MCF 10A (cell line): ENCODE measurements at places on chromosomes 16 and 17.
A peak's percentile ranks its signal among the peaks of the same experiment; 100 is the strongest.

GRCh38 chr17:17505151-17505550 is 9.0 kb upstream of the RASD1 start:
- no peak for DNase-seq

DNA sequence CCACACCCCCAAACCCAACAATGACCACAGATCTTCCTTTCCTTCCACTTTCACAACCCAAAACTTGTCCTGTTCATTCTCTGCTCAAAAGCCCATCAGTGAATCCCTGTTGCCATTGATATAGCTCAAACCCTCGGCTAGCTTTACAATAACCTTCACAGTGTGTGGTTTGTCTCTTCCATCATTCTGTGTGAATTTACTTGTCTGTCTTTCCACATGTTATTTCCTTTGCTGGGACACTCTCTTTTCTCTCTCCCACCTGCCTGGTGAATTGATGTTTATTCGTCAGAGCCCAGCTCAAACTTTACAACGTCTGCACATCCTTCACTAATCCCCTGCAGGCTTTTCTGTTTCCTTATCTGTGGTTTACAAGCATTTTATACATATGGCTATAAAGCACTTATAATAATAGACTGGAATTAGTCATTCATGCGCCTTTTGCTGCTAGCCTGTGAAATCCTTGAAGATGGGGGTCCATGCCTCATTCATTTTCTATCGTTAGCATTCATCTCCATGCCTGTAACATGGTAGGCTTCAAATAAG is 114.4 kb downstream of the CDH13 start:
- no peak for DNase-seq

DNA sequence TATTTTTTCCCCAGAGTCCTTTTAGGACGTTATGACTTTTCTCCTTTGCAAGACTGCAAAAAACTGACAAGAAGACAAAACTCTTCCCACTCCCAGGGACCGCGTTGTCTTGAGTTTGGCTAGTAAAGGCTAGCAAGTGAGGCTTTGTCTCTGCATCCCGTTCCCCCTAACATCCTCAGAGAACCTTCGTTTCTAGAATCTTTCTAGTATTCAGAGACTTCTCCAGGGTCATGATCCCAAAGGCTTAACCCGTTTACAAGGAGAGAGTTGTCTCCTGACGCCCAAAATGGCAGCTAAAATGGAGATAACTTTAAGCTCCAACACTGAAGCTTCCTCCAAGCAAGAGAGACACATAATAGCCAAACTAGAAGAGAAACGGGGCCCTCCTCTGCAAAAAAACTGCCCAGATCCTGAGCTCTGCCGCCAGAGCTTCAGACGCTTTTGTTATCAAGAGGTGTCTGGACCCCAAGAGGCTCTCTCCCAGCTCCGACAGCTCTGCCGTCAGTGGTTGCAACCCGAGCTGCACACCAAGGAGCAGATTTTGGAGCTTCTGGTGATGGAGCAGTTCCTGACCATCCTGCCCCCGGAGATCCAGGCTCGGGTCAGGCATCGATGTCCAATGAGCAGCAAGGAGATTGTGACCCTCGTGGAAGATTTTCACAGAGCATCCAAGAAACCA is 843 bp downstream of the ZNF174 start:
- no peak for DNase-seq

- DNase-seq, result peak; percentile 86
Observed at GRCh38 chr17:9802294-9802693, 10.9 kb upstream of the DHRS7C start.

GRCh38 chr17:49230636-49231562 is at the start of gene PHOSPHO1:
TSS of gene PHOSPHO1 (minus strand) at chr17:49230787. CDS start at chr17:49226691, 4,096 bp downstream.
- DNase-seq, result peak; percentile 54

DNA sequence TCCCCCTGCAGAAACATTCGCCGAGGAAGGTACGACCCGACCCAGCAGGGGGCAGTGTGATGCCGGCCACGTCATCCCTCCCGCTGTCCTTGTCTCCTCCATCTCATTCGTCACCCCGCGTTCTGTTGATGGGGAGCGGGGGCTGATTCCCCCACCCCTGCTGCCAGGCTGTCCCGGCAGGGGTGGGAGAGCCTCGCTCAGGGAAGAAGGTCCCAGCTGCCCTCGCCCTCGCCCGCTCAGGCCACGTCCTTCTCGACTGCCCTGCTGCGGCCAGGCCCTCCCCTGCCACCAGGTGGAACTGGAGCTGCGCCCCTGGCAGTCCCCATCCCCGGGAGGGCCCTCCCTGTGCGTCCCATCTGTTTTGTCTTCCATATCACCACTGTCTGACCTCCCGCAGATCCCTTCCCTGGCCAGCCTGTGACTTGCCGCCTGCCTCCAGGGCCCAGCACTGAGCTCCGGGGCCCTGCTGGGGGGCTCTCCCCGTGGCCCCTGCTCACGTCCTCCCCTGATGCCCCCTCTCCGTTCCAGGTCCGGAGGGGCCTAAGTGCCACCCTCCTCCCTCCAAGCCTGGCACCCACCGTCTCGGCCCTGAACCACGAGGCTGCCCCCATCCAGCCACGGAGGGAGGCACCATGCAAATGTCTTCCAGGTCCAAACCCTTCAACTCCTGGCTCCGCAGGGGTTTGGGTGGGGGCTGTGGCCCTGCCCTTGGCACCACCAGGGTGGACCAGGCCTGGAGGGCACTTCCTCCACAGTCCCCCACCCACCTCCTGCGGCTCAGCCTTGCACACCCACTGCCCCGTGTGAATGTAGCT is 20.6 kb downstream of the ADAM11 start:
- DNase-seq, result peak; percentile 76

GRCh38 chr17:32161506-32162365 is 19.4 kb downstream of the RHOT1 start:
- peak; percentile 23 for DNase-seq

DNA sequence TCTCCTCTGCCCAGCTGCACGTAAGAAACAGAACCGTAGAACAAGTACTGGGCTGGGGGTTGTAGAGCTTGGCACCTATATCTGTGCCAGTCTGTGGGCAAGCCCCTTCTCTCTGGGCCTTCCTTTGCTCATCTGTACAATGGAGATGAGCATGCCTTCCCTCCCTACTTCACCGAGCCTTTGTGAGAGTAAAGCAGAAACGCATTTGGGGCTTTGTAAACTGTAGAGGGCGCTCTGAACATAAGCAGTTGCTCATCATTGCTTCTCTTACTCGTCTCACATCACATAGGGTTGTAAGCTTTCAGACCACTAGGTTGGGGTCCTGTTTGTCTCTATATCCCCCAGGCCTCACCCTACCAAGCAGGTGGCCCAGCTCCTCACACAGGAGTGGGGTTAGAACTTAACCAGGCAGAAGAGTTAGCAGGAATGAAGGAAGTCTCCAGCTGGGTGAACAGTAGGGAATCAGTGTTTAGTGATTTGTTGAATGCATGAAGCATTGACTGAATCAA is 15.1 kb downstream of the SAMD14 start:
- DNase-seq, result peak; percentile 68

DNA sequence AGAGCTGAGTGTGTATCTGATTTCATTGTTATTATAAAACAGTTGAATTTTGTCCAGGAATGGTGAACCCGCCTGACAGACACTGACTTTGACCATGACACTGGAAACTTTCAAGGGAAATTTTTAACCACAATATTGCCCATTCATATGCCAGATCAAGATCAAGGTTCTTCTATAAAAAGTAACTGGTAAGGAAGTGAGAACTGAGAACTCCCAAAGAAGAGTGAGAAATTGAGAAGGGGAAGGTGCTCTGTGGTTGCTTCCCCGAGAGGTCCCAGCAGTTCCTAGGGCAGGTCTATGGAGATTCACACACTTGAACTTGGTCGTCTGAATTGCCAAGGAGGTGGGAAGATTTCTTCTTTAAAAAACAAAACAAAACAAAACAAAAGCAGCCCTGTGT is 27.3 kb downstream of the SLC6A4 start:
- DNase-seq, result no peak

- no peak for DNase-seq
Observed at GRCh38 chr16:27749547-27749875, 199.6 kb downstream of the KATNIP start.

DNA sequence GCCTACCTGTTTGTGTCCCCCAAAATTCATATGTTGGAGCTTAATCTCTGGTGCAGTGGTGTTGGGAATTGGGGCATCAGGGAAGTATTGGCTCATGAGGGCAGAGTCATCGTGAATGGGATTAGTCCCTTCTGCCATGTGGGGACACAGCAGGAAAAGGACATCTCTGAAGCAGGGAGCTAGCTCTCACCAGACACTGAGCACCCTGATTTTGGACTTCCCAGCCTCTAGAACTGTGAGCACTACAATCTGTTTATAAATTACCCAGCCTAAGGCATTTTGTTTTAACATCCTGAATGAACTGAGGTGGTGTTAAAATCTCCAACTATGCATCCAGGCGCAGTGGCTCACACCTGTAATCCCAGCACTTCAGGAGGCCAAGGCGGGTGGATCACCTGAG is 206.0 kb downstream of the SEC14L1 start:
- no peak for DNase-seq

GRCh38 chr17:77594416-77595209 is 363.9 kb upstream of the TNRC6C start:
- DNase-seq, result no peak

DNA sequence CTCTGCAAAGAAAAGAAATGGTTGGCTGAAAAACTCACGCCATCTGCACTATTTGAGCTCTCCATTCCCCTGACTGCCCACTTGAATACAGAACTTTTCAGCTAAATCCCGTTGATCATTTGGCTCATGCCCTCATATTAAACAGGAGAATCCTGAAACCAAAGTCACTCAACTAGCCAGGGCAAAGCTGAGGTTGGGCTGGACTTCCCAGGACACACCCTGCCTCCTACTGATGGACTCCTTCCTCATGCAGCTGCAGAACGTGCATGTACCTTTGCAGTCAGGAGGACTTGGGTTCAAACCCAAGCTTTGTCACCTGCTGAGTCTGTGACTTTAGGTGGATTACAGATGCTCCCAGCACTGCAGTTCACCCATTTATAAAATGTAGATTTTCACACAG is 7.7 kb downstream of the ASIC2 start:
- no peak for DNase-seq

DNA sequence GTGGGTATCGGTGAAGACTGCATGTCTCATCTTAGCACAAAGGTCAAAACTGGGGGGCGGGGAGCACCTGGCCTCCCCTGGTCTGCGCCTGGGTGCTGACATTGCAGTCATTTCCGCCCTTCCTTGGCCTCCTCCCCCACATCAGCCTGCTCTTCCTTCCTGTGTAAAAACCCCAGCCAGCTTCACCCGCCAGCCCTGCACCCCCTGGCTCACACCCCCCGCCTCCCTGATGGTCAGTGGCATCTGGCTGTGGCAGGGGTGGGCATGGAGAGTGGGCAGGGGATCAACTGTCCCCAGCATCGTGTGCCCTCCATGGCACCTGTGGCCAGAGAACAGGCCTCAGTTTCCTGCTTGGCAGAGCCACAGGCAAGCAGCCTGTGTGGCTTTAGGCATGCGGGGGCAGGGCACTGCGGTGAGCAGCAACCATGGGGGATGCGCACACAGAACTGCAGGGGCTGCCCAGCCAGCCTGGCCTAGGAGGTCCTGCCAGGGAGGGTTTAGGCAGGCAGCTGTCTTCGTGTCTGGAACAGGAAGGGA is 26.5 kb upstream of the LASP1NB start:
- DNase-seq, result no peak

- no peak for DNase-seq
Observed at GRCh38 chr17:58007781-58008706, 998 bp upstream of the SRSF1 start.

DNA sequence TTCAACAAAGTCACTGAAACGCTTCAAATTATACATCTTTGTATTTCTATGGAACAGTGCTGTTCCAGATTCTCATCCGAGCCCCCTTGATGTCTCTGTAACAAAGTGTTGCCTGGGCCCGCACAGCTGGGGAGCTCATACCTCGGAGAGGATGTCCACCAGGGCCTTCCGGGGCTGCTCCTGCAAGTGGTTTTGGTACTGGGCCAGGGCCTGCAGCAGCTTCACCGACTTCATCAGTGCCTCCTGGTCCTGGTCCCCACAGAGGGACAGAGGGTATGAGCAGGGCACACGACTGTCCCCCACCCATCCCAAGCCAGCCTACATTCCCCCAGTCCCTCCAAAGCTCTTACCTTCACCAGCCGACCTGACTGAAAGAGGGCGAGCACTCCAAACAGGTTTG is 1.5 kb downstream of the MYBBP1A start:
- no peak for DNase-seq

DNA sequence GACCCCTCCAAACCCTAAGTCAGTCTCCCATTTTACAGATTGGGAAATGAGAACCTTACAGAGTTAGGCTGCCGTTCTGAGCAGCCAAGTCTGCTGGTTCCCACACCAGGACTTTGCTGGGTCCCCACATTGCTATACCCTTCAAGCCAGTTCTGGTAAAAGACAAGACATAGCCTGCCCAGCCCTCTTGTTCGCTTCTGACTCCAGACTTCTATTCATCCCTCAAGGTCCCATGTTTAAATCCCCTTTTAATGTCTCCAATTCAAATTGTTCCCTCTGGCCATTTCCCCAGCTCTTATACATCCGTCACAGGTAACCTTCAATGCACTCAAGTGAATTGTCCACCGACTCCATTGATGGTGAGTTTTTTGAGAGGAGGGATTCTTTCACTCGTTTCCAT is 30.2 kb downstream of the WNT3 start:
- DNase-seq, result no peak

DNA sequence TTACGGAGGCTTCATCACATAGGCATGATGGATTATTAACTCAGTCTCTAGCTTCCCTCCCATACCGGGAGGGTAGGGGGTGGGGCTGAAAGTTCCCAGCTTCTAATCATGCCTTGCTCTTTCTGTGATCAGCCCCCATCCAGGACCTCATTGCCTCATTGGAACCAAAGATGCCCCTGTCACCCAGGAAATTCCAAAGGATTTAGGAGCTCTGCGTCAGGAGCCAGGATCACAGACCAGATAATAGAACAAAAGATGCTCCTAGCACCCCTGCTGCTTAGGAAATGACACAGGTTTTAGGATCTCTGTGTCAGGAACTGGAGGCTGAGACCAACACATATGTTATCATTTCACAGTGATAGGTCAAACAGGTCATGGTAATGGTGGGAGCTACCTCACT is 9.7 kb downstream of the USB1 start:
- DNase-seq, result no peak

- DNase-seq, result peak; percentile 96
Observed at GRCh38 chr17:28896884-28897768, at the start of gene FLOT2. TSS of gene FLOT2 (minus strand) at chr17:28897733. CDS start at chr17:28897574, 159 bp downstream.

- no peak for DNase-seq
Observed at GRCh38 chr17:325270-326009, 27.2 kb downstream of the RPH3AL start.

DNA sequence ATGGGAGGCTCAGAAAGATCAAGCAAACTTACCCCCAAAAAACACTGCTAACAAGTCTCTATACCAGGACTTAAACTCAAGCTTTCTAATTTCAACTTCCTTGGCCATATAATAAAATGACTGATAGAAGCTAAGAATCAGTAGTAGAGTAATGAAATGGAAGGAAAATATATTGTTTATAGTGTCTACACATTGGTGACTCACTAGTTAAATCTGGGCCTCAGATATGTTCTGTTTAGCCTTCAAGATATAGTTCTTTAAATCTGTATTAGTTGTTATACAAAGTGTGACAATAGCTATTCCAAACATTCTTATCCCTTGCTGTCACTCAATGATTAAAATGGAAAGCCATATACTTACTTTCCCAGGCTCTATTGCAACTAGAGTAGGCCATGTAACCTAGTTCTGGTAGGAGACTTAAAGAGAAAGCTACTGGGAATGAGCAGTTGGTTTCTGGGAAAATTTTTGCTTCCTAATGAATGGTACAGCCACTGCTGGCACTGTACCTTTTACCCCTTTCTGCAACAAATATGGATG is 18.3 kb downstream of the SSH2 start:
- DNase-seq, result no peak
